ENCODE measurements at places on chromosomes 11 and 22. TPM values are rescaled to one million over a fixed set of nuclear protein-coding genes. Genes with fewer than 3 reads are reported as not detected.

Gene BIK
- 0.20 TPM for total RNA-seq

Gene TRIM6
- 7.2 TPM for total RNA-seq

Gene MPST
- total RNA-seq, result 66.8 TPM

Gene PGA5
- total RNA-seq, result not detected

Gene OR5B21
- total RNA-seq, result not detected

Gene AIFM3
- 0.20 TPM for total RNA-seq

Gene ZNHIT2
- total RNA-seq, result 29.6 TPM

Gene ATG16L2
- 6.2 TPM for total RNA-seq

Gene LIF
- 0.31 TPM for total RNA-seq

Gene SLC25A45
- 0.92 TPM for total RNA-seq

Gene TPBGL
- total RNA-seq, result 0.22 TPM

Gene LINC01488
- total RNA-seq, result not detected

Gene PYGM
- 0.69 TPM for total RNA-seq

Gene MFRP
- not detected for total RNA-seq
